ENCODE measurements at places on chromosomes 2 and 18. TPM values are rescaled to one million over a fixed set of nuclear protein-coding genes. Genes with fewer than 3 reads are reported as not detected.
A peak's percentile ranks its signal among the peaks of the same experiment; 100 is the strongest.

The GALM gene
- 36.2 TPM for polyA plus RNA-seq

The MBD1 gene
- polyA plus RNA-seq = 28.6 TPM

The ASIC4 gene
- polyA plus RNA-seq = not detected

GRCh38 chr2:218397820-218398436, 1.7 kb upstream of the CTDSP1 start:
- peak; percentile 87 for DNase-seq

- DNase-seq = no peak
Measured at GRCh38 chr2:241138471-241138870, 10.8 kb downstream of the PASK start.

- no peak for DNase-seq
Measured at GRCh38 chr2:38450509-38450908, 73.4 kb upstream of the ATL2 start.
